ENCODE measurements at places on chromosomes 6 and 20.

- DNase-seq, result no peak
Measured at GRCh38 chr6:168113226-168113625, 34.2 kb upstream of the FRMD1 start.

DNA sequence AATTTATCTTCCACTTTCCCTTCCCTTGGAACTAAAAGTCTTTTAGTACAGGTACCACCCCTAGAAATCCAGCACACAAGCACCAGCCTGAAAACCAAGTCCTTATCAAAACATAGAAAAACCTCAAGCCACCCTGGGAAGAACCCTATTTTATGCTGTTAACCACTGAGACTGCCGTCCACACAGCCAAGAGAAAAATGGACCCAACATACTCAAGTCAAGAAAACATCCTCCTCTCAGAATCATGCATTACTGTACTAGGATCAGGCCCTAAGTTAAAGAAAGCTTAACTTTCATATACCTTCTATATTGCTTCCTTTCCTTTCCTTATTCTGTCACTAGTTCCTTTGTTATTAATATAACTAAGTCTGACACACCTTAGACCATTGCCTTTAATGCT lies 16.9 kb upstream of the GOPC start:
- DNase-seq, result no peak

- DNase-seq, result peak; percentile 59
Measured at GRCh38 chr6:119110601-119111548, 32.4 kb upstream of the FAM184A start.

GRCh38 chr6:149990661-149991471 lies 27.1 kb downstream of the ULBP1 start:
- DNase-seq, result no peak
